ENCODE measurements at places on chromosomes 4 and X. TPM values are rescaled to one million over a fixed set of nuclear protein-coding genes. Genes with fewer than 3 reads are reported as not detected.
A peak's percentile ranks its signal among the peaks of the same experiment; 100 is the strongest.

DNA sequence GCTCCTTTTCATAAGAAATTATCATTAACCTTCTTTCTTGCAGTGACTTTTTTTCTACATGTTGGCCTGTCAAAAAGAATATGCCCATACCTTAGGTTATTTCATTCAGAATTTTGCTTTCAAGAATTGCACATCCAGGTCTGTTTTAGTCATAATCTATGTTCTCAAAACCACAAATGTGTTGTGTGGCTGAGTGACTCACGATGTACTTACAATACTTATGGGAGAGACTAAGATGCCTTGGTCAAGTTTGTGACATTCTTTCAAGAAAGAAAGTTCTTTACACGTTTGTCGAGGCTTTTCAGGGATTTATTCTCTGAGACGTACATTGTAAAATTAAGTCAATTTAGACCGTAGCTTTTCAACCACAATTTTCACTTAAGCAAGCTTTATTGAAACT lies 396.7 kb downstream of the FSTL5 start:
- no peaks in the 10 kb centered on the region for H3K27me3 ChIP-seq
- no peak overlapping the region for H3K4me3 ChIP-seq
- no peak for DNase-seq
- H3K4me1 ChIP-seq = no peaks in the 10 kb centered on the region
- no peak overlapping the region for H3K27ac ChIP-seq

- H3K36me3 ChIP-seq = no peaks in the 10 kb centered on the region
- peak overlapping the region; percentile 46 for H3K27ac ChIP-seq
- H3K4me1 ChIP-seq = peaks cover 12% of the 10 kb centered on the region
- DNase-seq = no peak
- H3K4me3 ChIP-seq = no peak overlapping the region
These were observed 41.4 kb downstream of the JADE3 start for GRCh38 chrX:46953597-46953996.

DNA sequence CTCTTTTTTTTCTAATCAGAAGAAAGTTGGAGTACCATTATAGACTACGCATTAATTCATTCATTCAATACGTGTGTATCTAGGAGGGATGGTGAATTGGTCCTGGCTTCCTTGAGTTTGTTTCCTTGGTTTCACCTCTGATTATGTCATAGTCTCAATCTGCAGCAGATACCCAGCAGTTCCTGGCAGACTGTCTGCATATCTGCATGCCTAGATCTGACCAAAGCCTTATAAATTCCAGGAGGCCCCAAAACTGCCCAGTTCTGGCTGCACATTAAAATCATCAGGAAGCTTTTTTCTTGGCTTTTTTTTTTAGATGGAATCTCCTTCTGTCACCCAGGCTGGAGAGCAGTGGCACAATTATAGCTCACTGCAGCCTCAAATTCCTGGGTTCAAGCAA lies 27.2 kb upstream of the SLC34A2 start:
- H3K27me3 ChIP-seq = peaks cover 3% of the 10 kb centered on the region
- H3K4me3 ChIP-seq = no peak overlapping the region
- H3K36me3 ChIP-seq = no peaks in the 10 kb centered on the region
- H3K27ac ChIP-seq = no peak overlapping the region

- H3K27ac ChIP-seq = no peak overlapping the region
- no peaks in the 10 kb centered on the region for H3K4me1 ChIP-seq
These were observed 205.4 kb downstream of the CFAP299 start for GRCh38 chr4:80540785-80541469.

GRCh38 chr4:113919611-113920010 lies 59.8 kb downstream of the ARSJ start:
- no peak overlapping the region for H3K4me3 ChIP-seq
- no peak for DNase-seq
- H3K4me1 ChIP-seq = no peaks in the 10 kb centered on the region

The TLR2 gene
- 6.8 TPM for total RNA-seq

GRCh38 chrX:140712413-140713173 lies 3.0 kb downstream of the LINC00632 start:
- no peaks in the 10 kb centered on the region for H3K36me3 ChIP-seq
- H3K4me1 ChIP-seq = no peaks in the 10 kb centered on the region

The ZNF518B gene
- total RNA-seq = 15.0 TPM

DNA sequence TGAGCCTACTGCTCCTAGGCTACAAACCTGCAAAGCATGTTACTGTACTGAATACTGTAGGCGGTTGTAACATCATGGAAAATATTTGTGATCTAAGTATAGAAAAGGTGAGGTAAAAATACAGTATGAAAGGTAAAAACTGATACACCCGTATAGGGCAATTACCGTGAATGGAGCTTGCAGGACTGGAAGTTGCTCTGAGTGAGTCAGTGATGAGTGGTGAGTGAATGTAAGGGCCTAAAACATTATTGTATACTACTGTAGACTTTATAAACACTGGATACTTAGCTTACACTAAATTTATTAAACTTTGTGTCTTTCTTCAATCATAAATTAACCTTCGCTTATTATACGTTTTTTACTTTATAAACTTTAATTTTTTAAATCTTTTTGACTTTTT lies 3.7 kb downstream of the KIF4A start:
- no peaks in the 10 kb centered on the region for H3K27me3 ChIP-seq
- H3K27ac ChIP-seq = no peak overlapping the region
- H3K4me1 ChIP-seq = peaks cover 11% of the 10 kb centered on the region
- H3K36me3 ChIP-seq = no peaks in the 10 kb centered on the region
- H3K4me3 ChIP-seq = no peak overlapping the region

The CYBB gene
- 18.8 TPM for total RNA-seq

- H3K4me1 ChIP-seq = no peaks in the 10 kb centered on the region
- H3K36me3 ChIP-seq = no peaks in the 10 kb centered on the region
- DNase-seq = no peak
- H3K27me3 ChIP-seq = no peaks in the 10 kb centered on the region
These were observed 119.6 kb downstream of the KLHL13 start for GRCh38 chrX:117996918-117997480.

The CCSER1 gene
- 2.2 TPM for total RNA-seq

The SMIM43 gene
- total RNA-seq = not detected

GRCh38 chr4:76570141-76570973 lies 135.3 kb downstream of the SHROOM3 start:
- H3K27ac ChIP-seq = peak overlapping the region; percentile 80
- peak overlapping the region; percentile 12 for H3K4me3 ChIP-seq
- peak; percentile 46 for DNase-seq
- H3K27me3 ChIP-seq = no peaks in the 10 kb centered on the region

The COX7B2 gene
- total RNA-seq = not detected
